ENCODE measurements at places on chromosomes 6 and 20.
A peak's percentile ranks its signal among the peaks of the same experiment; 100 is the strongest.

DNA sequence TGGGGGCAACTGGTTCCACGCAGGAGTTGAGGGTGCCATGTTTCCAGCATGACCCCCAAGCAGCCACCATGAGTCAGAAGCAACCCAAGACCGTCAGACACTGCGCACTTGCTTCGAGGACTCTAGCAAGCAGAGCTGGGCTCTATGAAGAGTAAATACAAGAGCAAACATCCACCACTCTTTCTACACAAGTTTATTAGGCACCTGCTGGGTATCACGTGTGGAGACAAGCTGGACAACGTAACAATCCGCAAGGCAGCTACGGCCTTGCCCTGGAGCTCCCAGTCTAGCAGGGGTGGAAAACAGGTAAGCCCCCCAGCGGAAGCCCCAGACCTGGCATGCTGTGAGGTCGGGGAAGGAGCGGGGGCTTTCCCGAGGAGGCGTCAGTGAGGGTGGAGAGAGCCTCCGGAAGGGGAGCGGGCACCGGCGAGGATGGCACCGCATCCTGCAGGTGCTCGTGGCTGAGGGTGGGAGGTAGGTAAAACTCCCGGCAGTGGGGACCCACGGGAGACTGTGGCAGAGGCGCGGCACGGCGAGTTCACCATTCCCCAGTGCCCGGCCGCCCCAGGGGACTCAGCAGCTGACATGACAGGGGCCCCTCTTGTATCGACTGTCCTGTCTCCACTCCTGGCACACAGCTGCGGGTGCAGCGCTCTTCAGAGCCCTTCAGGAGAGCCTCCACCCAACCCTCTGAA lies 33.6 kb downstream of the GNAS-AS1 start:
- DNase-seq = no peak

DNA sequence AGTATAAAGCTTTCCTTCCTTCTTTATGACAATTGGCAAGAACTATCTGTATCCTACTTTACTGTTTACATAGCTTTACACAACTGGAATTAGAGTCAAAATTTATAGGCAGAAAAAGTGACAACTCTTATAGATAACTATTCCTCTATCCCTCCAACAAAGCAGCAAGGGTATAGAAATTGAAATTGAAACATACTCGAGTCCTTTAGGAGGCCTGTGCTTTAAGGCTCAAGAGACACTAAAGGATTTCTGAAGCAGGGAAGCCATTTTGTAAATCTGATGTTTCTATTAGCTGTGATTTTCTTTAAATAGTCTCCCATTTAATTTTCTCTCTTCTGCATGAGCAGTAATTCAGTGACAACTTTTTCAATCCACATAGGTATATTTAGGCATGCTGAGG lies 567.6 kb upstream of the MAN1A1 start:
- no peak for DNase-seq

DNA sequence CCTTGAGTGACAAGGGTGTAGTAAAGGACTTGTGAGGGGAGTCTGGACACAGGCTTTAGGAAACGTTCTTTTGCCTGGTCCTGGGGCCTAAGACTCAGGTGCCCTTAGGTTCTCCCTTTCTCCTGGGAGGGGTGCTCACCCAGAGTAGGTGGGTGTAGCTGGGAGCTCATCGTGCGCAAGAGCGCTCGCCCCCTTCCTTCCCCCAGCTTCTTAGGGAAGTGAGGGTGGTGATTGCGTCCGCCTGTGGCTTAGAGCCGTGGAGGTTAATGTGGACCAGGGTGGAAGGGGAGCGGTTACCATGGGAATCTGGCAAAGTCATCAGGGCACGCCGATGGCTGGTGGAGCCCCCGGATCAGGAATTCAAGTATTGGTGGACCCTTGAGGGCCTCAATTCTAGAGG lies 3.3 kb upstream of the AARS2 start:
- no peak for DNase-seq

DNA sequence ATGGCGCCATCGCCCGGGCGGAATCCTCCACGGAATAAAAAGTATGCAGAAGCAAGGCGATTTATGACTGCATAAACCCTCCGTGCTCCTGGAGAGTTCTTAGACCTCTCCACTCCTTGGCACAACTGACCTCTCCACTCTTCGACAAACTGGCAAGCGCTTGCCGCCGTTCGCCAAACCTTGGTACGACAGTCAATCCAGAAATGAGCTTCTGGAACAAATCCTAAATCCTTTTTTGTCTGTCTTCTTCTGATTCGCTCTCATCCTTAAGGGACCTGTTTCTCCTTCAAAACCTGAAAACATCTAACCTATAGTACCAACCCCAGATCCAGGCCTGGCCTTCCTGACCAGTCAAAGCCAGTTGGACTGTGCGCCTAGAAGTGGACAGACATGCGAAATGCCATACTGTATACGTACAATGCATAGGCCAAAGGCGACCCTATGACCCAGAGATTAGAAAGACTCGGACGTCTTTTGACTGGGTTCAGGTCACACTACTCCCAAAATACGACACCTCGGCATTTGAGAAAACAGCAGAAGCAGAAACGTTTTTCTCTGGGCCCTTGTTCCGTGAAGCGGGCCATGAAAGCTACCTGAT lies 59.4 kb downstream of the TRIM27 start:
- DNase-seq = no peak

DNA sequence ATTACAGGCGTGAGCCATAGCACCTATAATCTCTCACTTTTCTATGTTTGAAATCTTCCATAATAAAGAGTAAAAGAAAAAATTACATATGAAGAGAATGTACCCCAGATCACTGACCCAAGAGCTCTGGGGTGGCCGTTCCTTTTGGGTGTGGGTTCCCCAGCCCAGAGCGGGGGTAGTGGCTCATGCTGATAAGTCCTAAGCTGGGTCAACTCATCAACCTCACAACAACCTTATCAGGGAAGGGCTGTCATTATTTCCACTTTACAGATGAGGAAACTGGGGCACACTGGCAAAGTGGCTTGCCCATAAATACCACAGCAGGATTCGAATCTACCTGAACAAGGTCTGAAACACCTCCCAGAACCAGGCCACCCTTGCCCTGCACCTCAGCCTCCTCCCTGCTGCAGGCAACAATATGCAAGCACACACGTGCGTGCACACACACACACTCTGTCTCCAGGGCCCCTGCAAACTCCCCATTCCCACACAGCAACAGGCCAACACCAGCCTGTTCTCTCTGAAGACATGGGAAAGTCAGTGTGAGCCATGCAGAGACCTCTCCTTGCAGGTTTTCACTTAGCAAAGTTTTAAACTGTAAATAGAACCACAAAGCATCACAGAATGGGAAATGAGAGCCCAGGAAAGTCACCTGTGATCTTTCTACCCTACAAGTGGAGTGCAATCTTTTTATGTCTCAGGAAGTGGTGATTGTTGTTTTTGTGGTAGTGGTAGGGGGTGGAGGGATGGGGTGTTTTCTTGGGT lies 27.7 kb downstream of the BFSP1 start:
- no peak for DNase-seq

DNA sequence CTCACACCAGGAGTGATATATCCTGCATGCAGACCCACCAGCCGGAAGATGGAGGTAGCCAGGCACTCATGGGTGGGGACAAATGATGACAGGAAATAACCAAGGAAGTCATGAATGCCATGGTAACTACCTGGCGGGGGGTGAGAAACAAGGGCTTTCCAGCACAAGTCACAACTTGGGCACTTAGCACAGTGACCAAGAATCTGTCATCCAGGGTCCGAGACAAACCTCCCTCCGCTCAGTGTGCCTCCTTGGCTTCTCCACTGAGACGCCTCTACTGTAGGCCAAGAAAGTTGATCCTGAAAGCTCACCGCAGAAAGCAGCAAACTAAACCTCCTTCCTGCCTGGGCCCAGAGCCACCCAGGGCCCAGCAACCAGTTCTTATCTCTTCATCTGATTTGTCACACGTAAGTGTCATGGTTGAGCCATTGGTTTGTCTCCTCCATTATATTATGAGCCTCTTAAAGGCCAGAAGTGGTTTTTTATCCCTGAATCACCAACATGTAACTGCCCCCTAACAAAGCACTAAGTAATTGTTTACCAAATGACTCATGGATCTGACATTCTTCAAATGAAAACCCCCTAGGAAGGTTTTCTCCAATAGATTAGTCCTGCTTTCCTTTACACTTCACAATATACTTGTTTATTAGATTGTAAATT lies 84.3 kb upstream of the TAB2 start:
- DNase-seq = no peak

- peak; percentile 28 for DNase-seq
These were observed 46.3 kb downstream of the GOPC start for GRCh38 chr6:117555882-117556498.

DNA sequence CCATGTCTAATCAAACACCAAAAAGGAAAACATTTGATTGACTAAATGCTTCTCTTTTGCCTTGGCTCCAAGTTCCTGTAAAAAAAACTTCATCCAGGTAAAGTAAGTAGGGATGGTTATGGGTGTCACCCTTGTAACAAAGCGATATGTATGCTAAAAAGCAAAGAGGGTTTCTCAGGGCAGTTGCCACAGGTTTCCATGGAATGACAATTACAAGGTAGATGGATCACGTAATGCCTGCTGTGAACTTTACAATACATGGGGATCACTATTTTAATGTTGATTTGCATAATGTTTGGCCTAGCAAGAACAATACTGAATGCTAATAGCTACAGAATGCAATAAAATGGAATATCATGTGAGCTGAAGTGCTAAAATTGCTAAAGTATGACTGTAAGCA lies 2.9 kb upstream of the BMP2 start:
- no peak for DNase-seq

DNA sequence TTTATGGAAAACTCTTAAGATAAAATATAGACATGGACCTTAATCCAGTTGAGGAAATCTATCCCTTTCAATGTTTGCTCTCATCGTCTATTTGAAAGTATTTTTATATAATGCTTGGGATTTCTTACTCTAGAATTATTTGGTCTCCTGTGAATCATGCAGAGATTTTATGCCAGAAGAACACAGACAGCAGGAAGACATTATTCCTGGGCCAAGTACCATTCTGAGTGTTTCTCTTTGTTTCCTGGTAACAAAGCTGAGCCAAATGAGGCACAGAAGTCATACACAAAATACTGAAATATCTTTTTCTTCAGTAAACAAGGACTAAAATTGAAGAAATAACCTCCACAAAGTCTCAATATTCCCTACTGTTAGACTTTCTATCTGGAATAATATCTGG lies 538.2 kb upstream of the EYS start:
- DNase-seq = no peak

DNA sequence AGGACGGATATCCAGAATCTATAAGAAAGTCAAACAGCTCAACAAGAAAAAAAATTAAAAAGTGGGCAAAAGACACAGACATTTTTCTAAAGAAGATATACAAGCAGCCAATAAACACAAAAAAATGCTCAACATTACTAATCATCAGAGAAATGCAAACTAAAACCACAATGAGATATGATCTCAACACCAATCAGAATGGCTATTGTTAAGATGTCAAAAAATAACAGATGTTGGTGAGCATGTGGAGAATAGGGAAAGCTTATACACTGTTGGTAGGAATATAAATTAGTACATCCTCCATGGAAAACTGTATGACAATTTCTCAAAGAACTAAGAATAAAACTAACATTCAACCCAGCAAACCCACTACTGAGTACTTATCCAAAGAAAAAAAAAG lies 23.3 kb upstream of the OSTM1 start:
- DNase-seq = no peak

GRCh38 chr6:167739721-167740475 lies 86.8 kb upstream of the AFDN start:
- DNase-seq = no peak

DNA sequence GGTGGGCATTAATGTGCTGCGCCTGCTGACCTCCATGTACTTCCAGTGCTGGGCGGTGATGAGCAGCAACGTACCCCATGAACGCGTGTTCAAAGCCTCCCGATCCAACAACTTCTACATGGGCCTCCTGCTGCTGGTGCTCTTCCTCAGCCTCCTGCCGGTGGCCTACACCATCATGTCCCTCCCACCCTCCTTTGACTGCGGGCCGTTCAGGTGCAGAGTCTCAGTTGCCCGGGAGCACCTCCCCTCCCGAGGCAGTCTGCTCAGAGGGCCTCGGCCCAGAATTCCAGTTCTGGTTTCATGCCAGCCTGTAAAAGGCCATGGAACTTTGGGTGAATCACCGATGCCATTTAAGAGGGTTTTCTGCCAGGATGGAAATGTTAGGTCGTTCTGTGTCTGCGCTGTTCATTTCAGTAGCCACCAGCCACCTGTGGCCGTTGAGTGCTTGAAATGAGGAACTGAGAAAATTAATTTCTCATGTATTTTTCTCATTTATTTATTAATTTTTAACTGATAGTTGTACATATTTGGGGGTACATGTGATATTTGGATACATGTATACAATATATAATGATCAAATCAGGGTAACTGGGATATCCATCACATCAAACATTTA lies 35.2 kb upstream of the NOP56 start:
- DNase-seq = no peak

GRCh38 chr6:79872986-79873385 lies 74.4 kb downstream of the ELOVL4 start:
- DNase-seq = peak; percentile 8

DNA sequence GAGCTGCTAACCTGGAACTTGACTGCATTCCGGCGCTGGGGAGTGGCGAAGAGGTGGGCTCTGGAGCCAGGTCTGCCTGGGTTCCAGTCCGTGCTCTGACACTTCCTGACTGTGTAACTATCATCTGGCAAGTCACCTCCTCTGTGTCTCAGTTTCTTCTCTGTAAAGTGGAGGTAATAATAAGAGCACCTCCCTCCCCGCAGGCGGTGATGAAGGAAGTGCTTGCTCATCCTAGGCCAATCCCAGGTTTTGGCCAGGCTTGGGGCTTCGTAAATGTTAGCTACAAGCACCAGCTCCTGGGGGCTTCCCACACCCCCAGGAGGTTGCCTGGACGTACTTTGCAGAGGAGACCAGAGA lies 32.8 kb downstream of the SNAI1 start:
- DNase-seq = no peak

GRCh38 chr20:48203252-48203651 lies 418.0 kb upstream of the SULF2 start:
- no peak for DNase-seq

DNA sequence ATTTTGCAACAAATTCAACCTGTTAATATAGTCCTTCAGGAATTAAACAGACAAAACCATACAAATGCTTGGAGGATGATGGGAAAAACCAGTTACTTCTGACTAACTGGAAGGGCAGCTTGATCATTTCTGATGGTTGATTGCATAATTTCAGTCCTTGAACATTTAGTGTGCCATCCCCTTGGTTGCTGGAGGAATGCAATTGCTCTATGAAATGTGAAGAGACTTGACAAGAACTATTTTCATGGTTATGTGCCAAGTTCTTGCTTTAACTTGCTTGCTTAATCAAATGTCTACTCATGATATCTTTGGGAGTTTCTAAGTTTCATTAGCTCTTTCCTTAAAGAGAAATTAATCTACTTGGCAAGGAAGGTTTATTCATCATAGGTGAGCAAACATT lies 45.2 kb downstream of the ANKEF1 start:
- no peak for DNase-seq

GRCh38 chr20:33753763-33754162 lies 22.0 kb downstream of the ZNF341 start:
- no peak for DNase-seq

Measured in caudate nucleus (tissue), 63 donors.